ENCODE measurements at places on chromosomes 3 and 15. TPM values are rescaled to one million over a fixed set of nuclear protein-coding genes. Genes with fewer than 3 reads are reported as not detected.

The GP5 gene
- 0.13 TPM for total RNA-seq

The PPP1R14D gene
- not detected for total RNA-seq

The ERICH6 gene
- total RNA-seq: under 0.01 TPM

The LRRC49 gene
- 3.3 TPM for total RNA-seq

The AADAC gene
- 0.13 TPM for total RNA-seq

The SCAANT1 gene
- not detected for total RNA-seq

The CYP1A2 gene
- under 0.01 TPM for total RNA-seq

The NEIL1 gene
- total RNA-seq: 8.0 TPM

The CACNA2D3 gene
- not detected for total RNA-seq

The NUP210 gene
- 2.3 TPM for total RNA-seq

All from dermis microvascular lymphatic vessel endothelial cell (primary cell).